ENCODE measurements at places on chromosomes 2 and 18.

DNA sequence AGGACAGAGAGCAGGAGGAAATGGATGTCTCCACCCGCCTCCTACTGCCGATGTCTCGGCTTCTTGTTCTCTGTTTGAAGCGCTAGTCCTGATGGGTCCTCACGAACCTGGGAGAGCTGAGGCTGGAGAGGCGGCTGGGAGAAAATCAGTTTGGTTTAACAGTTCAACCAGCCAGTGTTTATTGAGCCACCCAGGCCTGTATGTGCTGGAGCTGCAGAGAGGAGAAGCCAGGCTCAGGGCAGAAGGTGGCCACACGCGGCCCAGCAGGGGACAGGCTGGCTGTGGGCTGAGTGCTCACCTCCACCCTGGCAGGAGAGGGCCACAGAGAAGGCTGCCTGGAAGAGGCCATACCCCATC lies 202.1 kb downstream of the CYP26B1 start:
- DNase-seq = no peak

- DNase-seq = no peak
These were observed 12.0 kb downstream of the MEMO1 start for GRCh38 chr2:31998731-31999383.

GRCh38 chr2:160522951-160523710 lies 29.5 kb upstream of the RBMS1 start:
- DNase-seq = no peak

GRCh38 chr18:59696311-59697235 lies 650 bp downstream of the CCBE1 start:
- DNase-seq = no peak

DNA sequence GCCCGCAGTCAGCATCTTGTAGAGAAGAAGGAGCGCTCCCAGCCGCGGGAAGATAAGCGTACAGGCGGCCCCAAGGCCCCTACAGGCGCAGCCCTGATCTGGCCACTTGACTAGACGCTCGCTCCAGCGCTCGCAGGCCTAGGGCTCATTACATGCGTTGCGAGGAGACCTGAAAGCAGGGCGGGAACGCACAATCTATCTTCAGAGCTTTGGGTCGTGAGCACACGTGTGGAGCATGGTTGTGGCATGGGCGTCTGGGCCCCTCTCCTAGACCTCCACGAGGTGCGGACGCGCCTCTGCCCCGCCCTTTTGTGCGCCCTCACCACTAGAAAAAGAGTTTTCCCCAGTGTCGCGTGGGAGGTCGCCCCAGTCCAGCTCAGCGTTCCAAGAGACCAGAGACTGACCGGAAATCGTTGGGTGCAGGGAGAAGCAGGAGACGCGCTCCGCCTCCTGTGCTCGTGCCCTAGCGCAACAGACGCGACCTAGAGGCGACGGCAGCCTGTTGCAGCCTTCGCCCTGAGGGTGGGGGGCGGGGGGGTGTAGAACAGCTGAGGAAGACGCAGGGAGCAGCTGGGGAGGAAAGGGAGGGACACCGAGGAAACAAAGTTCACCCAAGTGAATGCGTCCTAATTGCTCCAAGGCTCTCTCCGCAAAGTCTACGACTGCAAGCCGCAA lies 12.6 kb downstream of the NR4A2 start:
- DNase-seq = no peak

GRCh38 chr2:112683550-112684414 lies 37.0 kb upstream of the NT5DC4 start:
- DNase-seq = no peak

- no peak for DNase-seq
These were observed 141.9 kb upstream of the REV1 start for GRCh38 chr2:99631700-99632099.

GRCh38 chr2:37993143-37993542 lies 68.1 kb downstream of the RMDN2 start:
- DNase-seq = no peak

DNA sequence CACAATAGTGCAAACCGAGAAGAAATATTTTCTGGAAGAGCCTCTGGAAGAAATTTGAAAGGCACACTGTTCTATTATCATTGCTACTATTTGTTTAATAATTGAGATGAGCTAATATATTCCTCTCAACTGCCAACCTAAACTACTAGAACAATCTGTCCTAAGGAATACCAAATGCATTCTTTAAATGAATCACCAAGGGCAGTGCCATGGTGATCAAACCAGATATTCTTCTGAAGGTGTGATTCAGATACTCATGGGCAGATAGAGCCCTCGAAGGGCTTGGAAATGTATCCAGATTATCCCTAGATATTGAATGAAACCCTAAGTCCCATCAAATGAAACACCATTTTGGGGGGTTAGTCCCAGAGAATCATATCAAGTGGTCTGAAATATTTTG lies 76.6 kb downstream of the FIGN start:
- DNase-seq = no peak

- DNase-seq = no peak
These were observed 34.8 kb downstream of the TRAPPC12 start for GRCh38 chr2:3414133-3414860.

DNA sequence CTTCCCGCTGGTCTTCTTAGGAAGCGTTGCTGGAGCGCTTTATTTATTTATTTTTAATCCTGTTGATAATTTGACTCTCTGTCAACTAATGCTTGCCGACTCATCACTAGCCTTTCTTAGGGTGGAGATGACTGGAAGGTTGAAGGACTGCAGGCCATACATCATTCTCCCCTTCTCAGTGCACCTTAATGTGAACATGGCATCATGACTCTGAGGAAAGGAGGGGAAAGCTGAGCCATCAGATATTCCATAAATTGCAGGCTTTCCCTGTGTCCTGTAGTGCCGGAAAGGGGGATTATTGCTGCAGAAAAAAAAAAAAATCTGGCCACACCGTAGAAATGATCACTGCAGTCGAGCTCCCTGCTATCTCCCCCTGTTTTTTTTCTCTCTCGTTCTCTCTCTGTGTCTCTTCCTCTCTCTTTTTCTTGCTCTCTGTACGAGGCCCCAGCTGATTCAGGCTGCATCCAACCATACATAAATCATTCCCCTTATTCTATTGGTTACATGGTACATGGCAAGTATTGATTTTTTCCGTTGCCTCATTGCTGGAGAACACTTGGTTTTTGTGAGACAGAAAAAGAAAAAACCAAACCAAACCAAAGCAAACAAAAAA lies 125.8 kb upstream of the EFEMP1 start:
- DNase-seq = no peak

- DNase-seq = no peak
These were observed 31.2 kb downstream of the EPC2 start for GRCh38 chr2:148675708-148676107.
